ENCODE measurements at places on chromosomes 4 and X. TPM values are rescaled to one million over a fixed set of nuclear protein-coding genes. Genes with fewer than 3 reads are reported as not detected.

- DNase-seq, result no peak
Observed at GRCh38 chr4:150923945-150924344, 91.1 kb downstream of the LRBA start.

DNA sequence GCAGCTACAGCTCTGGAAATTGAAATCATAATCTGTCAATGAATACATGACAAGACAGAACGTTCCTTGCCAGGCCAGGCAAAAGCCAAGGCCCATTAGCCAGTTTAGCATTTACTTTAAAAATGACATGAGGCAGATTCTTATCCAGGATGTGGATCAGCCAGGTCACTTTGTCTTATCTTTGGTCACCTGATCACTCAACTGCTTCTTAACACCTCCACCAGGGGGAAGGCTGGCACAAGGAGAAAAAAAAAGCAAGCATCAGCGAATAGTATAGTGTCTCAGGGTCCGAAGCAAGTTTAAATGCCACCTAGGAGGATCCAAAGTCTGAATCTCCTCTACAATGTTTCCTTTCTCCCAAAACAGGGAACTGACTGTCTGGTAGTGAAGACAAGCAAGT, 18.8 kb downstream of the ATP1B4 start:
- no peak for DNase-seq

- DNase-seq, result no peak
Observed at GRCh38 chr4:32145987-32146386, 1425.8 kb downstream of the PCDH7 start.

DNA sequence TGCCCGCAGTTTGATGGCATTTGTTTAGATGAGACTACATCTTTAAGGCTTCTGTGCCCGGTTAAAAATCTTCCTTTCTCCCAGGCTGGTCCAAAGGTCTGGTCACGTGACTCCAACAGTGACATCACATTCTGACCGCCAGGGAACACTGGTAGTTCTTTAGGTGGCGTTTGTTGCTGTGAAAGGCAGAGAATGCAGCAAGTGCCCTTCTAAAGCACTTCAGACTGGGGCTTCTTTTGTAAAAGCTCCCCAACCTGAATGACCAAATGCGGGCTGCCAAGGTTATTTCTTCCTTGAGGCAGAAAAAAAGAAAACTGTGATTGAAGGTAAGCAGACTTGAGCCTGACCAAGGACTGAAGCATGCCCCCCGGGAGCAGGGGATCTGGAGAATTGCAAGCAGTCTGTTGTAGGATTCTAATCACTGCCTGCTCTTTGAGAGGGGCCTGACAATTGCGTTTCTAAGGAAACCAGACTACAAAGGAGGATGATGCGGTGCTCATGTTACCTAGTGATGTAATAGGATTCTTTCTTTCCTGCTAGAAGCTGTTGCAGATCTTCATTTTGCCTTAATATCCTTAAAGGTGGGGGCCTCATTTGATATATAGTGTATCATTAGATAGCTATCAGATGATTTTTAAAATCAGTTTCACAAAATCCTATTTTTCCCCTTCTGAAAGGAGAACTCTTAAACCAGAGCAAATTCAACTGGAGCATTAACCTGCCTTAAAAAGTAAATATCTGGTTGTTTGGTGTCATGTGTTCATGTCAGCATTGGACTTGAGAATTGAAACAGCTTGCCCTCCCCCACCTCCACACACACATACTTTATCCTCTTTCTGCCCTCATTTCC, 133.1 kb downstream of the AKAP4 start:
- DNase-seq, result no peak

DNA sequence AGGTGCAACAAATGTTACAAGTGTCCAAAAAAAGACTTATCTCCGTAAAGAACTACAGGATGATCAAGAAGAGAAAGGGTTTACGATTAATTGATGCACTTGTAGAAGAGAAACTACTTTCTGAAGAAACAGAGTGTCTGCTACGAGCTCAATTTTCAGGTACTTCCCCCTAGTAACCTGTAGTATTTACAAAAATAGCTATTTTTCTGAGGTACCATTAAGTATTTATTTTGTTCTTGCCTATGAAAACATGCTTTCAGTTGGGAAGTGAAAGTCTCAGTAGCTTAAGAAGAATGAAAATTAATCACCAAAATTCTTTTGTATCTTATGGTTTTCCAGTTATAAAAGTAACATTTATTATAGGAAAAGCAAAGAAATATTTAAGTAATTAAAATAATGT, 5.9 kb downstream of the THAP9 start:
- DNase-seq, result no peak

DNA sequence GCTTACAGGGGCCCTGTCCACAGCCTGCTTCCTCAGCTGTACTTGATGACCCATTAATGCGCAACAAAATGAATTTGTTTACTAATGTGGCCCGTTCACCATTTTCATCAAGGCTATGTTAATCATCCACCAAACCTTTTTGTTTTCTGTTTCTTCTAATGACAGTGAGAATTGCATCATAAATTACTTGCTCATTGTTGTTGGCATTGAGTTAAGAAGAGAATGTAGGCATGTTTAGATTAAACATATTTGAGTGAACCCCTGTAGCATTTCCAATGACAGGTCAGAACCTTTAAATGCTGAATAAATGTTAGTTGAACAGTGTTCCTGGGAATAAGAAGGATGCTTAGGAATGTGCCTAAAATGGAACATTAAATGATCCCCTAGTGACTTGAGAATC, 183.4 kb downstream of the SPRY1 start:
- no peak for DNase-seq

DNA sequence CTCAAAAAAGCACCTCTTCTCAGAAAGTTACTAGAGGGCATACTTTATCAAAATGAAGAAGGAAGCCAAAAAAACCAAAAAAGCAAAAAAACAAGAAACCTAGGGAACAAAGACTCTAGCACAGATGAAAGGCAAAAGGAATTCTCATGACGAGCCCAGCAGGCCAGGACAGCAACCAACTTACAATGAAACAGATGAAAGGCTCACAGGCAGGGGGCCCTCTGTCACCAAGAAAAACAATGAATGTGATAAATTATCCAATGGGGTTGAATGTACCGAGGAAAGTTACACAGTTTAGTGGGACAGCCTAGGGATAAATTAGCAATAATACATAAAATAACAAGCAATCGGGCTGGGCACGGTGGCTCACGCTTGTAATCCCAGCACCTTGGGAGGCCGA, 79.0 kb downstream of the GPR82 start:
- DNase-seq, result no peak

DNA sequence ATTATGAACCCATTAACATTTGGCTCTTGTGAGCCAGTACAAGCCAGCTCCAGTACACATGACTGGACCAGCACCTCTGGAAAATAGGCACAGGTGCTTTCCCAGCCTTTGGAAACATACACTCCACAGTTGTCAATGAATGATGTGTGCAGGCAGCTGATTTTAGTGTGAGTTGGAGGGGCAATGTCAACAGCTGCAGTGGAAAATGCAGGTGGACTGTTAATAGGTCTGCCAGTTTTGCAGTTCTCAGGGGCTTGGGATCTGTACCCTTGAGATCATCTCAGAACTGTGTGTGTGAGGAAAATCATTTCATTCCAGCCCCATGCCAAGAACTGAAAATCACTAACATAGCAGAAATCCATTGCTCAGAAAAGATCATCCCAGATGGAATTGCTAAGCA, 81.7 kb upstream of the CHRDL1 start:
- DNase-seq, result no peak

DNA sequence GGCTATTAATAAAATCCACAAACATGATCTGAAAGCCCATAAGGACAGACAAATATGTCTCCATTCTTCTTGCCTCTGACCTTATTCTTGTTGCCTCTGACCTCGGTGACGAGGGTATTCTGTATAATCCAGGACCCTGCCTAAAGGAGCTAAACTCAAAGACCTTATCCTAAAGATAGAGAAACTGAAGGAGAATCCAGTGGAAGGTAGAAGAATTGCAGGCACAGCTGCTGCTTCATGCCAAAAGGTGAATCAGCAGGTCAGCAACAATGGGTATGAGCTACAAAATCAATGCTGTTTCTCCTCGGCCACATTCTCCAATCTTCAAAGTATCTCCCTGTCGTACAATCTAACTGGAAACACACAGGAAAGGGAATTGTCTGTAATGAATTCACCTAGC, 71.4 kb downstream of the INTS6L start:
- no peak for DNase-seq

GRCh38 chr4:20687864-20688263, 12.4 kb upstream of the PACRGL start:
- no peak for DNase-seq

- no peak for DNase-seq
Observed at GRCh38 chr4:48340276-48340964, 909 bp upstream of the SLAIN2 start.

DNA sequence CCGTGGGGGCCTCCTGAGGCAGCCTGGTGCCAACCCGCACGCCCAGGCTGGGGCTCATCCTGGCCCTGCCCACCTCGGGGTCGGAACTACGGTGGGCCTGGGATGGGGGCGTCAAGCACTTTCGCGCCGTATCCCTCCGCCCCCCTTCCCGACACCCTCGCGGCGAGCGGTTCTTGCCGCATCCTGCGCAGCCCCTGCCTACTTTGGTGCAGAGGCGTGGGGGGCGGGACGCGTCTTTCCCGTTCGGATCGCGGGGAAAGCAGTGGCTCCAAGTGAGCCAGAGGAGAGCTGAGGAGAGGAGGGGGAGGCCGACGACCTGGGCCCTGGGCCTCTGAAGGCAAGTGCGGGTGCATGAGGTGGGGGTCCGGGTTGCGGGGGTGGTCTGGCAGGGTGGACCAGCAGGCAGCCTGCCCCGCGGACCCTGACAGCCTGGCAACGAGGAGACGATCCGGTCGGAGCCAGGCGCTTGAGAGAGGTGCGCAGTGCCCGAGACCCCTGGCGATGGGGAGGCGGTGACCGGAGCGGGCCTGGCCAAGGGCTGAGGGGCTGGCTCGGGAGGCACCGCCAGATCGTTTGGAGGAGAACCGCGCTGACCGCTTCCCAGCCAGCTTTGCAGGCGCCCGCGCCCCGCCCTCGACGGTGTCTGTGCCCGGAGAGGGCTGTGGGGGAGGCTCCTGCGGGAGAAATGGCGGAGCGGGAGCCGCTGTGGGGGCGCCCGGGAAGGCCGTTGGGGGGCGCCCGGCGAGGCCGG, at the start of gene GPRASP2:
Gene GPRASP2, plus strand, starts transcription at position 233 of the 751 bp plus-strand sequence. CDS start 2,422 bp downstream, outside the sequence.
- DNase-seq, result no peak

DNA sequence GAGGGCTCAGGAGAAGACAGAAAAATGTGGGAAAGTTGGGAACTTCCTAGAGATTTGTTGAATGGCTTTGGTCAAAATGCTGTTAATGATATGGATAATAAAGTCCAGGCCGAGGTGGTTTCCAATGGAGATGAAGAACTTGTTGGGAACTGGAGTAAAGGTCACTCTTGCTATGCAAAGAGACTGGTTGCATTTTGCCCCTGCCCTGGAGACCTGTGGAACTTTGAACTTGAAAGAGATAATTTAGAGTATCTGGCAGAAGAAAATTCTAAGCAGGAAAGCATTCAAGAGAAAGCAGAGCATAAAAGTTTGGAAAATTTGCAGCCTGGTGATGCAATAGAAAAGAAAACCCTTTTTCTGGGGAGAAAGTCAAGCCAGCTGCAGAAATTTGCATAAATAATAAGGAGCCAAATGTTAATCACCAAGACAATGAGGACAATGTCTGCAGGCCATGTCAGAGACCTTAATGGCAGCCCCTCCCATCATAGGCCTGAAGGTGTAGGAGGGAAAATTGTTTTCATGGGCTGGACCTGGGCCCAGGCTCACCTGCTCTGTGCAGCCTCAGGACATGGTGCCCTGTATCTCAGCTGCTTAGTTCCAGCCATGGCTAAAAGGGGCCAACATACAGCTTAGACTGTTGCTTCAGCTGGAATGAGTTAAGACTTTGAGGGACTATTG, 203.8 kb downstream of the RELL1 start:
- no peak for DNase-seq

- no peak for DNase-seq
Observed at GRCh38 chr4:117466388-117466787, 381.0 kb upstream of the TRAM1L1 start.

DNA sequence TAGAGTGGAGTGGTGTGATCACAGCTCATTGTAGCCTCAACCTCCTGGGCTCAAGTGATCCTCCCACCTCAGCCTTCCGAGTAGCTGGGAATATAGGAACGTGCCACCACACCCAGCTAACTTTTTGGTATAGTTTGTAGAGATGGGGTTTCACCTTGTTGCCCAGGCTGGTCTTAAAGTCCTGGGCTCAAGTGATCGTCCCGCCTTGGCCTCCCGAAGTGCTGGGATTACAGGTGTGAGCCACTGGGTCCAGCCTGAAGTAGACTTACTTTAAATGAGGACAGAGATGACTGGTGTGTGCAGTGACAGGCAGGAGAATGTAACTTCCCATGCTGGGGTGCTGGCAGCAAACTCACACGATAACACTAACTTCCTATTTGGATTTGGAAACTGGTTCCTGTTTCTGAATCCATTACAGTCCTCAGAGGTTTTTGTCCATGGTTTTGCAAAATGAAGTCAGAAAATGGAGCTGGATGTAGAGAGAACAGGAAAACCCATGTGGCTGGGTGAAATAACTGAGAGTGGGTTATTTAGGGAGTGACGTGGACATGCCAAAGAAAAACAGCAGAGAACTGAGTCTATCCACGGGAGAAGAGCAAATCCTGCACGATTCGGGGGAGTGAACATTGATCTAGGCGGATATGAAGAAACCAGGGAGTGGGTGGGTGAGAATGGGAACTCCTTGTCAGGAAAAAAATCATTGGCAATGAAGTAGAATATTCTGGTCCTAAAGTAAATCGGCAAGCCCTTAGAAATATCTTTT, 95.6 kb downstream of the GATB start:
- DNase-seq, result no peak

GRCh38 chrX:40329616-40330015, 231.9 kb upstream of the BCOR start:
- no peak for DNase-seq

DNA sequence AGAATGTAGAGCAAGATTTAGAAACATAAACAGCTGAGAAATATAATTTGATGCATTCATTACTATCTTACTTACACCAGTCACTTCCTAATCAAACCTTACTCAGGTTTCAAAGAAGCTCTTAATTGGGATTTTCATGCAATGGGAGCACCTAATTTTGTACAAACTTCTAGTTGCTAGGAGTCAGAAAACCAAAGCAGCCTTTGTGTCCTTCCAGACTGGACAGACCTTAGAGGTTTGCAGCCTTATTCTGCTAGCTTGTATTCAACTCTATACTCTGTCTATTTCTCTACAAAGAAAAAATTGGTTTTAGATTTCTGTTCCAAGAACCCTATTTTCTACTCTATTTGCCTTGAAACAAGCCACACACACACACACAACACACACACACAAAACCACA, 19.4 kb downstream of the GABRA2 start:
- no peak for DNase-seq

- no peak for DNase-seq
Observed at GRCh38 chr4:150098214-150098613, 20.0 kb downstream of the DCLK2 start.

Gene C4orf36
- not detected for polyA plus RNA-seq

Gene TMEM47
- 93.0 TPM for polyA plus RNA-seq

Gene C4orf50
- 0.01 TPM for polyA plus RNA-seq

Gene APEX2
- polyA plus RNA-seq, result 8.5 TPM

Gene BCAP31
- 74.1 TPM for polyA plus RNA-seq

Gene RGS12
- 34.8 TPM for polyA plus RNA-seq

Gene HCFC1
- polyA plus RNA-seq, result 30.7 TPM

Gene TSPAN7
- 122 TPM for polyA plus RNA-seq

Gene HMGN5
- polyA plus RNA-seq, result 6.2 TPM

Gene POU4F2
- not detected for polyA plus RNA-seq

Data from forelimb muscle (tissue), 1 donor.